ENCODE measurements at places on chromosomes 6 and 20. TPM values are rescaled to one million over a fixed set of nuclear protein-coding genes. Genes with fewer than 3 reads are reported as not detected.

- DNase-seq, result no peak
These were observed 80.9 kb downstream of the COL12A1 start for GRCh38 chr6:75124983-75125382.

DNA sequence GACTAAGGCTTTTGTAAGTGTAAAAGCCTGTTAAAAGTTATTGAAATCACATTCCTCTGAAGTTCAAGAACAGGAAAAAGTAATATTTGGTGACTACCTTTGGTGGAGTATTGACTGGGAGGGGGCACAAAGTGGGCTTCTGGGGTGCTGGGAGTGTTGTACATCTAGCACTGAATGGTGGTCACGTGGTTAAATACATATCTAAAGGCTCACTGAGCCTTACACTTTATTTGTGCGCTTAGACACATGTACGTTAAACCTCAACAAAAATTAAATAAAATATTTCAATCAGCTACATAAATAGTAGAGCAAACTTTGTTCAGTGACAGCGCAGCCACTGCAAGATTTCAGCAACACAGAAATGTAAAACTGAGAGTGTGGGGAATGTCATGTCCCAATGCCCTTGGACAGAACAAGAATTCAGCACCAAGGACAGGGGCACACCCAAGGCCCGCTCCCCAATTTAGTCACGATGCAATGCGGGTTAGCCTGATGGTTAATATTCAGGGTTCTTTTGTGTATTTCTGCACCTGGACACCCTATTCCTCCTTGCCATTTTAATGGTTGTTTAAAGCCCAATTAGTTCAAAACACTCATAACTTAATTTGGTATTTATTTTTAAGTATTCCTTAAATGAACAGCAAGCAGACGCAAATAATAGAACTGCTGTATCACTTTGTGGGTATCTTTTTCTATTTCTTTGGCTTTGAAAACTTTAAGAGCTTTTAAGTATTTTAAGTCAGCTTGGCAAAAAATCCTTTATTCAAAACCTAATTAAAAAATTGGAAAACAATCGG is 37.4 kb downstream of the ANGPT4 start:
- no peak for DNase-seq

DNA sequence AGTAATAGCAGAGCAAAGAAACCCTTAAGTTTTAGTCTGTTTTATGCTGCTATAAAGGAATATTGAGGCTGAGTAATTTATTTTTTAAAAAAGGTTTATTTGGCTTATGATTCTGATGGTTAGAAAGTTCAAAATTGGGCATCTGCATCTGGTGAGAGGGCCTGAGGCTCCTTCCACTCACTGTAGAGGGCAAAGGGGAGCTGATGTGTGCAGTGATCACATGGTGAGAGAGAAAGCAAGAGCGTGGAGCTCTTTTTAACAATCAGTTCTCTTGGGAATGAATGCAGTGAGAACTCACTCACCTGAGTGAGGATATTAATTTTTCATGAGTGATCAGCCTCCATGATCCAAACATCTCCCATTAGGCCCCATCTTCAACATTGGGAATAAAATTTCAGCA is 36.4 kb upstream of the SAMD3 start:
- DNase-seq, result no peak

- no peak for DNase-seq
These were observed 820.1 kb downstream of the TFAP2A start for GRCh38 chr6:9594746-9595145.

- DNase-seq, result no peak
These were observed 38.5 kb upstream of the BMP6 start for GRCh38 chr6:7687145-7688111.

DNA sequence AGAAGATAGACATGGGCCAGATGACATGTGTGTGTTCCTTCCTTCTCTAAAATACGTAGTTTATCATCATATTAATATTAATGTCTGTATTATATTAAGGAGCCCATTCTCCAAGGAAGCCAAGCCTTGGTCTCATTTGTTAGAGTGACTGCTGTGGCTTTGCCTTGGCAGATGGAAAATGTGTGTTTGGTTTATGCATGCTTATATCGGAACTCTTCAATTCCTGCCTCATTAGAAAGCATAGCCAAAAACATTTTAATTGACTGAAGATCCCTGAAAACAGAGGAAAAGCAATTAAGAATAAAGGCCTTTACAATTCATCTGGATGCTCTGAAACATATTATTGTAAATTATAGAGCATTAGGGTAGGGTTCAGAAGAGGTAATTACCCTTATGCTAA is 106.4 kb downstream of the COL9A1 start:
- DNase-seq, result no peak

- no peak for DNase-seq
These were observed 2.0 kb downstream of the CST5 start for GRCh38 chr20:23877524-23877923.

- no peak for DNase-seq
These were observed 5.7 kb upstream of the ZKSCAN3 start for GRCh38 chr6:28343898-28344677.

- DNase-seq, result no peak
These were observed 2.3 kb downstream of the PLAGL2 start for GRCh38 chr20:32205110-32205842.

The BPI gene
- not detected for polyA plus RNA-seq

The FBXO5 gene
- 5.4 TPM for polyA plus RNA-seq

The UBE2C gene
- 29.6 TPM for polyA plus RNA-seq

The ARMC2 gene
- polyA plus RNA-seq, result under 0.01 TPM

Measured in sigmoid colon (tissue), 7 donors.